ENCODE measurements at places on chromosomes 7 and 10.

DNA sequence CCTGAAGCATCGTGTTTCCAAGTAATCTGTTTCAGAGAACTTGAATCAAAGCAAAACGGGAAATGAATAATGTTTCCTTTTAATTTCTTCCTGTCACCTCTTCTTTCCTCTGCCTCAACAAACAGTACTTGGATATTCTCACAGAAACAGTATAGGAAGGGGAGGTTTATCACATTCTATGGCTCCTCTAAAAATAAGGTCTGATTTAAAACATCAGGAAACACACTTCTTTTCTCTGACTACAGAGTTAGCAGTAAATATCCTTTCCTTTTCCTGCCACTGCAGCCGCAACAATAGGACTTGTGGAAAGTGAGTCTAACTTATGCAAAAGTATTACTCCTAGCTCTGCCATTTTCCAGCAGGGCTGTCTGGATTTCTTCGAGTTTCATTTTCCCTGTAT is 62.3 kb downstream of the CH25H start:
- no peak for DNase-seq

DNA sequence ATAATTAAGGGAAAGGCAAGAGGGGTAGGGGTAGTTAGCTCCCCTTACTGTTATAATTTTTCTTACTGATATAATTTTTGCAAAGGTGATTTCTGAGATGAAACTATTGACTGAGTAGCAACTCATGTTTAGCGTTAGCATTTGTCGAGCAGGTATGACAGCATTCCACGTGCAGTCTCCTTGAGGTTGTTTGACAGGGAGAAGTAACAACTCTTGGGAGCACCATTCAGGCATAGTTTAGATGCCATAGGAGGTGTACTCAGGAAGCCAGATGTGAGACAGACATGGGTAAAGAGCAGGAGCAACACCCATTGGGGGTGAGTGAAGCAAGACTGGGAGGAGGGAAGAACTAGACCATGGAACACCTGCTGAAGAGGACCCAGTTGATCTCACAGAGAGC is 96.6 kb upstream of the KLF6 start:
- DNase-seq: no peak

DNA sequence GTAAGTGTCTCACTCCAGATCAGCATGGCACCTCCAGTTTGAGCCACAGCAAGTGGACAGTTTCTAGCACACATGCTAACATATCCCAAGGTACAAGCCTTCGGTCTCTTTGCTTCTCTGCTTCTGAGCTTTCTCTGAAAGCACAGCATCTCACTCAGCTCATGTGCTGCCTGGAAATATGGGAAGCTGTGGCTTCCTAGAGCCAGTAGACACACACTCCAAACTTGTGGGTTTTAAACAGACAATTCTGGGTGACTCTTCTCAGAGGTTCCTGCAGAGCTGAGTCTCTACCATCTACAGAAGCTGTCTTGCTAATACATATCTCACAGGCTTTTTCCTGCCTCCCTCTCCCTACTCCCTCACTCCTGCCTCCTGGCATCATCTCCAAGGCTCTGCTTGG is 23.9 kb upstream of the TMEM273 start:
- DNase-seq: no peak

DNA sequence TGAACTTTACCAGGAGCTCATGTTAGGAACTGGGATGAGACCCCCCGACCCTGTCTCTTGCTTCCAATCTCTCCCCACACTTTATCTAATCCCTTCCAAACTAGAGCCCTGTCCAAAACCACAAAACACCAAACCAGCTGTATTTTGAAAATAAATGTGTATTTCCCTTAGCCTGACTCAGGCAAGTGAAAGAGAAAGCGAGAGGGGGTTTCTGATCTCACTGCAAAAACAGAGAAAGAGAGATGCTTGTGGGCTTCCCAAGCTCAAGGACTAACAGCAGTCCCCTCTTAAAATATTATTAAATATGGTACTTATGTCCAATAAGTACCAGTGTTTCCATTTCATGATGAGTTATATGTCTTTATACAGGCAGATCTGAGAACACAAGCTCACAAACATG is 122.0 kb downstream of the AGMO start:
- DNase-seq: no peak

GRCh38 chr10:58839771-58840170 is 327.1 kb downstream of the BICC1 start:
- DNase-seq: no peak

DNA sequence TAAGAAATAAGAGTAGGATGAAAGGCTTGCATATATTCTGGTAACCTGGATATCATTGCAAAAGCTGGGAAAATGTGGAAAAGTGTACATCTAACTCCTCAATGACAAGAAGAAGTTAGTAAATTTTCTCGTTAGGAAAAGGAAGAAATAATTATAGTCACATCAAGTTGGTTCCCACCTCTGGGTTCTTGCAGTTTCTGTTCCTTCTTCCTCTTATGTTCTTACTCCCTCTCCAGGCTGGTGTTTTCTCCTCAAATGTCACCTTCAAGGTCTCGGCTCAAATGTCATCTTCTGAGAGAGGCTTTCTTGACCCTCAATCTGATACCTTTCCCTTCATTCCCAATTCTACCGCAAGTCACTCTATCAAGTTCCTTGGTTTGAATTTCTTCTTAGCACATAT is 64.4 kb downstream of the ENTPD1 start:
- DNase-seq: no peak

GRCh38 chr7:141045126-141045841 is 28.6 kb upstream of the TMEM178B start:
- DNase-seq: no peak

GRCh38 chr7:107446531-107446930 is 23.3 kb upstream of the GPR22 start:
- DNase-seq: peak; percentile 4

DNA sequence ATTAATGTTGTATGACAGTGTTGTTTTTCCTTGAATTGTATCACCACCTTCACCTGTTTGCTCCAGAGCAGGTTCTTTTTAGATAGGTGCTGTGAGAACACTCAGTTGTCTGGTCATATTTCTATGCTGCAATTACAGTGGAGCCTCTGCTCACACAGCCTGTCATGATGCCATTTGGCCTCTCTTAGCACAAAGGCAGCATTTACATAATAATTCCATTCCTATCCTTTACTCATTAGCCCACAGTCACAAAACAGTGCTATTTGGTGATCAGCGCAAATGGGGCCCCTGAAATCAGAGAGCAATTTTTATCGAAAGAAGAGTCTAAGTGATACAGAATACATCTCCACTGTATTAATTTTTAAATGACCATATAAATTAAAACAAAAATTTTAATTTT is 13.8 kb upstream of the DGKI start:
- no peak for DNase-seq

DNA sequence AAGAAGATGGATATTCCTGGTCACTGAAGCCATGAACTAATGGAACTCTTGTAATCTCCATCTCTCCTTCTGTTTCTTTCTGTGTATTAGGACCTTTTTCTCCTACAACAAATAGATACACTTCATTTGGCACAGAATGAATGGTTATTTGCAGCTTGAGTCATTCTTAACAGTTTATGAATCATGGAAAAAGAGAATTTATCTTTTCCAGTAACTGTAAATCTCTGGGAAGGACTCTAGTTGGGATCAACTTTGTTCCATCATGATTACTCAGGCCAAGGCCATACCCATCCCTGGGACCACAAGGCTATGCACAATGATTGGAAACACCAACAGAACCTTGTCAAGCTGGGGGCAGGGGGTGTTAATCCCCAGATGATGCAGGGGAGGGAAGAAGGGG is 36.1 kb upstream of the MDFIC start:
- no peak for DNase-seq

GRCh38 chr10:118246332-118247295 is 95.5 kb downstream of the FAM204A start:
- DNase-seq: no peak

GRCh38 chr7:20554072-20554471 is 61.4 kb upstream of the ABCB5 start:
- DNase-seq: no peak

- DNase-seq: no peak
Measured at GRCh38 chr10:133159950-133160825, at the start of gene KNDC1. Gene KNDC1, plus strand, starts transcription at chr10:133160219. Its CDS starts 249 bp downstream, at chr10:133160468.

GRCh38 chr7:29360633-29361625 is 166.4 kb downstream of the CHN2 start:
- DNase-seq: no peak

All from stimulated activated CD4-positive, alpha-beta T cell treated with anti-CD3 and anti-CD28 coated beads, Interleukin-4, amount 100 ng/mL, for 24 hours (primary cell).